ENCODE measurements at places on chromosomes 4 and X. TPM values are rescaled to one million over a fixed set of nuclear protein-coding genes. Genes with fewer than 3 reads are reported as not detected.

DNA sequence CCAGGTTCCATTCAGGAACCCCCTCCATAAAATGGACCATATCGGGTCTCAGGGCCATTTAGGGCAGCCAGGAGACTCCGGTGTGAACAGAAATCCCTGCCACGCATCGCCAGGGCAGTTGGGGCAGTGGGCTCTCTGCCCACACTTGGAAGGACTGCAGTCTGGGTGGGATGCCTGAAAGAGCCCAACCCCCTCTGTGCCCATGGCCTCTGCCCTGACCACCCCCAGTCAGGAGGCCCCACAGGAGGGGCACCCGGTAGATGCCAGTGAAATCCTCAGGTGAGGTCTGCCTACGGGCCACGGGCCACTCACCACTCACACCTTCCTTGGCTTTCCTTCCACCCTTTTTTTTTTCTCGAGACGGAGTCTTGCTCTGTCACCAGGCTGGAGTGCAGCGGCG, 4.8 kb downstream of the PRAF2 start:
- DNase-seq, result no peak

GRCh38 chr4:140372751-140373327, 607 bp upstream of the SCOC start:
- peak; percentile 7 for DNase-seq

DNA sequence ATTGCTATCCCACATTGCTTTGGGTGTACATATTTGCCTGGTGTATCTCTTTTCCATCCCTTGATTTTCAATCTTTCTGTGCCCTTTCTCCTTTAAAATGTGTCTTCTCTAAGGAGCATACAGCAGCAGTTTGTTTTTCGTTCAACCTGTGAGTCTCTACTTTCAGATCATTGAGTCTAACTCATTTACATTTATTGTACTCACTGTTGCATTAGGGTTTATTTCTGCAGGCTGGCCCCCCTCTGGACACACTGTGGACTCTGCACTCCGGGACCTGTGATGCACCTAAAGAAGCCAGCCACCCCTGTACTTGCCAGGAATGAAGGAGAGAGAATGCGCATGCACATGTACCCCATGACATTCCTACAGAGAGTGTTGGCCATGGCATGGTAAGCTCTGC, 93.0 kb downstream of the FAM53A start:
- DNase-seq, result no peak

GRCh38 chr4:41619161-41619560, 81.2 kb downstream of the LIMCH1 start:
- no peak for DNase-seq

GRCh38 chrX:443536-444210, 57.0 kb upstream of the PPP2R3B start:
- DNase-seq, result no peak

The GCNA gene
- 18.0 TPM for total RNA-seq

The PTCHD1 gene
- total RNA-seq, result 5.3 TPM

The LRCH2 gene
- total RNA-seq, result 5.6 TPM
